ENCODE measurements at places on chromosomes 6 and 20. TPM values are rescaled to one million over a fixed set of nuclear protein-coding genes. Genes with fewer than 3 reads are reported as not detected.
A peak's percentile ranks its signal among the peaks of the same experiment; 100 is the strongest.

Gene VAPB
- 21.5 TPM for total RNA-seq

Gene CRISP2
- total RNA-seq, result not detected

Gene MYL9
- 531 TPM for total RNA-seq

- H3K4me3 ChIP-seq, result no peak overlapping the region
- H3K27ac ChIP-seq, result no peak overlapping the region
- H3K36me3 ChIP-seq, result no peaks in the 10 kb centered on the region
- no peak for DNase-seq
- no peaks in the 10 kb centered on the region for H3K4me1 ChIP-seq
These were observed 201.3 kb upstream of the SSTR4 start for GRCh38 chr20:22833851-22834250.

Gene ULBP3
- total RNA-seq, result 0.78 TPM

DNA sequence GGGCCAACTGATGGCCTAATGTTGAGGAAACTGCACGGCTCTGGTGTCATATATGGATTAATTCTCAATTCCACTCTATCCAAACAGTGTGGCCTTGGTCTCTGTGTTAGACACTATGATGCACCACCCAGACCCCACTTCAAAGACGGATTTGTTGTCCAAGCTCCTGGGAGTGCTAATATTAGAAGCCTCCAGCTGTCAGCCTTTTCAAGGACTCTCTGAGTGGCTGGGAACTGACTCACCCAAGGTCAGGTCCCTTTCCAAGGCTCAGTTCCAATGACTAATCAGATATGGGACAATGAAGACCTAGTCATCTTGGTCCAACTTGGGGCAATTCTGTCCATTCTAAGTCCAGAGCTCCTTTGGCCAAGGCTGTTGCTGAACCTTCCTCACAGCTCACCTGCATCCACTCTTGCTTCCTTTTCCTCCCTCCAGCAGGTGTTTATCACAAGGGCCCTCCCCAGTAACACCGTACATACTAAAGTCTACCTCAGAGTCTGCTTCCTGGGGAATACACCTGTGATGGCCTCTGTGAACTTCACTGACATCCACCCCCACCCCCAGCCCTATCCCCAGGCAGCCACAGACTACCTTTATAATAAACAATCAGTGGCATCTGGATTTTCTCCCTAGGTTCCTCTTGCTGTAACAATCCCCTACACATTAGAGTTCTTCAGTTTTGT lies 7.2 kb upstream of the IL20RA start:
- H3K4me3 ChIP-seq, result no peak overlapping the region
- H3K27ac ChIP-seq, result no peak overlapping the region
- no peak for DNase-seq
- no peaks in the 10 kb centered on the region for H3K4me1 ChIP-seq
- no peaks in the 10 kb centered on the region for H3K27me3 ChIP-seq

Gene NCOA5
- 23.7 TPM for total RNA-seq

DNA sequence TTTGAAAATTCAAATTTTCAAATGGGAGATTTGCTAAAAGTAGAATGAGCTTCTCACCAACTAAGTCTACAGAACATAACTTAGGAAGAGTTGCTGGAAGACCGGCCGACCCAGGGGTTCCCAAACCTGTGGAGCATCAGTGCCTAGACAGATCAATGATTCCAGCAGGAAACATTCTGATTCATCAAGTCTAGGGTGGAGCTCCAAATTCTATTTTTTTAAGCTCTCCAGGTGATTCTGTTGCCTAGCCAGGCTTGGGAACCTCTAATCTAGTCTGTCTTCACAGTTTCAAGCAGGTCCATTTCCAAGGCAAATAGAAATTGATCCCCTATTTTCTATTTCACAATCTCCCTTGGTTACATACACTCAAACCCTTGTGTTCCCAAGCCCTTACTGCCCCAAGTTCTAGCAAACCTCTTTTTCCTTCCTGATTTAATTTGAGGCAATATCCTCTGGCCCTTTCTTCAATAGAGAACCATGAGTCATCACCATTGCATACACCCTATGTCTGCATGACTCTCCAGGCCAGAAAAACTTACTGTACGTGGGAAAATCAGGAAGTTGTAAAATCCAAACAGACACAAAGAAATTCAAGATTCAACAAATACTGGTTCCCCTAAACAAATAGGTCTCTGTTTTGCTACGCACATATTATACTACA lies 8.9 kb downstream of the ATXN1 start:
- no peak overlapping the region for H3K27ac ChIP-seq
- H3K27me3 ChIP-seq, result no peaks in the 10 kb centered on the region
- no peaks in the 10 kb centered on the region for H3K36me3 ChIP-seq
- DNase-seq, result no peak
- H3K4me1 ChIP-seq, result peaks cover 66% of the 10 kb centered on the region
- H3K4me3 ChIP-seq, result no peak overlapping the region

- no peaks in the 10 kb centered on the region for H3K27me3 ChIP-seq
- H3K4me3 ChIP-seq, result no peak overlapping the region
- H3K4me1 ChIP-seq, result no peaks in the 10 kb centered on the region
- no peaks in the 10 kb centered on the region for H3K36me3 ChIP-seq
- H3K27ac ChIP-seq, result no peak overlapping the region
- DNase-seq, result no peak
These were observed 68.0 kb downstream of the UST start for GRCh38 chr6:148814869-148815268.

- no peaks in the 10 kb centered on the region for H3K27me3 ChIP-seq
- H3K27ac ChIP-seq, result no peak overlapping the region
- no peak for DNase-seq
- no peaks in the 10 kb centered on the region for H3K36me3 ChIP-seq
- H3K4me1 ChIP-seq, result no peaks in the 10 kb centered on the region
- H3K4me3 ChIP-seq, result no peak overlapping the region
These were observed 70.0 kb downstream of the CPNE5 start for GRCh38 chr6:36769183-36769675.

- no peak overlapping the region for H3K27ac ChIP-seq
- no peak overlapping the region for H3K4me3 ChIP-seq
- no peaks in the 10 kb centered on the region for H3K27me3 ChIP-seq
- H3K4me1 ChIP-seq, result peaks cover 37% of the 10 kb centered on the region
- no peaks in the 10 kb centered on the region for H3K36me3 ChIP-seq
- DNase-seq, result no peak
These were observed 39.2 kb upstream of the CLDN20 start for GRCh38 chr6:155224618-155225017.

- no peak overlapping the region for H3K27ac ChIP-seq
- H3K36me3 ChIP-seq, result peaks cover 10% of the 10 kb centered on the region
- H3K27me3 ChIP-seq, result no peaks in the 10 kb centered on the region
- H3K4me1 ChIP-seq, result no peaks in the 10 kb centered on the region
- no peak for DNase-seq
These were observed 202.1 kb downstream of the ARHGAP18 start for GRCh38 chr6:129507846-129508245.

- no peak overlapping the region for H3K27ac ChIP-seq
- no peak for DNase-seq
- no peak overlapping the region for H3K4me3 ChIP-seq
- no peaks in the 10 kb centered on the region for H3K27me3 ChIP-seq
- H3K36me3 ChIP-seq, result no peaks in the 10 kb centered on the region
- H3K4me1 ChIP-seq, result peaks cover 10% of the 10 kb centered on the region
These were observed 62.0 kb downstream of the EZR start for GRCh38 chr6:158756977-158757752.

Gene GNRH2
- not detected for total RNA-seq

Gene EYS
- total RNA-seq, result not detected

Gene QKI
- total RNA-seq, result 127 TPM

Gene LY86
- 6.5 TPM for total RNA-seq

GRCh38 chr20:38907918-38908677 lies 18.1 kb upstream of the FAM83D start:
- H3K36me3 ChIP-seq, result no peaks in the 10 kb centered on the region
- H3K27ac ChIP-seq, result no peak overlapping the region
- no peak for DNase-seq
- no peaks in the 10 kb centered on the region for H3K27me3 ChIP-seq
- H3K4me3 ChIP-seq, result no peak overlapping the region

GRCh38 chr6:43805699-43806042 lies 35.7 kb downstream of the VEGFA start:
- H3K27me3 ChIP-seq, result no peaks in the 10 kb centered on the region
- H3K27ac ChIP-seq, result no peak overlapping the region
- no peak overlapping the region for H3K4me3 ChIP-seq
- no peaks in the 10 kb centered on the region for H3K36me3 ChIP-seq

GRCh38 chr6:4615891-4616290 lies 160.3 kb upstream of the CDYL start:
- no peaks in the 10 kb centered on the region for H3K27me3 ChIP-seq
- DNase-seq, result no peak
- H3K4me1 ChIP-seq, result peaks cover 38% of the 10 kb centered on the region
- no peak overlapping the region for H3K4me3 ChIP-seq

Gene TRIM40
- total RNA-seq, result not detected

DNA sequence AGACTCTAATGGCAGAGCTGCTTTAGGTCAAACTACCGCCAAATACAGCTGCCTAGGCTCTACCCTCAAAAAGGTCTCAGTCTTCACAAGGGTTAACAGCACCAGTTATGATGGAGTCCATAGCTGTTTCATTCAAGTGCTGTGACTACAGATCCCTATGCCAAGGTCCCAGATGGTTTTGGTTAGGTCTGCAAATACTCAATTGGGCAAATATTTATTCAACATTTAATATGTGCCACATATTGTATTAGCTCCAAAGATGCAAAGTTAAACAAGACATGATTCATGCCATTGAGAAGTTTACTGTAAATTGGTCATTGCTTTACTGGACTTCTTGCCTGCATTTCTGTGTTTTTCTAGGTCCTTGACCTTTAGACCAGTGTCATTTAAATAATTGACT lies 55.8 kb upstream of the TFAP2D start:
- no peak overlapping the region for H3K27ac ChIP-seq
- no peaks in the 10 kb centered on the region for H3K4me1 ChIP-seq
- no peak for DNase-seq
- no peak overlapping the region for H3K4me3 ChIP-seq

Gene NOL7
- total RNA-seq, result 96.0 TPM

- no peak overlapping the region for H3K4me3 ChIP-seq
- no peaks in the 10 kb centered on the region for H3K4me1 ChIP-seq
- no peaks in the 10 kb centered on the region for H3K27me3 ChIP-seq
These were observed 151.1 kb downstream of the TTLL2 start for GRCh38 chr6:167475947-167476346.

- H3K27ac ChIP-seq, result no peak overlapping the region
- no peaks in the 10 kb centered on the region for H3K27me3 ChIP-seq
- no peak overlapping the region for H3K4me3 ChIP-seq
- no peak for DNase-seq
- H3K4me1 ChIP-seq, result no peaks in the 10 kb centered on the region
These were observed 147.5 kb downstream of the FLRT3 start for GRCh38 chr20:14189794-14190402.

DNA sequence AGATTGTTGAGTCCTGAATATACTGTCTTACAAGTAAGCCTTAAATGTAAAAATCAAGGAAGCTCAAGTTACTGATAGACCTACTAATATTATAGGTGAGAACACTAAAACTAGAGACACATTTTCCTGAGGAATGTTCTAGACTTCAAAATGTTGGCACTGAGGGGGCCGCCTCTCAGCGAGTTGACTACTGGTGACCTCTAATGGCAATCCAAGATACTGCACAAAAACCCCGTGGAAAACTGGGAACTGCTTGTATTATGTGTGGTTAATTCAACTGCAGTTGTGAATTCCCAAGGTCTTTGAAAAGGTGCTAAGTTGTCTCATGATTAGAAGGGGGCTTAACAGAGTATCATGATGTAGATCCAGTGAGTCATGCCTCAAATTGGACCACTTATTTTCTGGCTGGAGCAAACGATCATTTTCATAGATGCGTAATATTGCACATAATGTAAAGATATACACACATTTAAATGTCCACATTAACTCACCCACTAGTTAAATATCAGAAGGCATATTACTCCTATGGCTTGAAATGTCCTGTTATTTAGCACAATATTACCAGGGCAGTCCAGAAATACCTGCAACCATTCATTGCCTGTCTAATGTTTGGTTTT lies 336.2 kb downstream of the FOXA2 start:
- H3K36me3 ChIP-seq, result no peaks in the 10 kb centered on the region
- H3K27me3 ChIP-seq, result no peaks in the 10 kb centered on the region
- no peak overlapping the region for H3K4me3 ChIP-seq
- no peak overlapping the region for H3K27ac ChIP-seq

DNA sequence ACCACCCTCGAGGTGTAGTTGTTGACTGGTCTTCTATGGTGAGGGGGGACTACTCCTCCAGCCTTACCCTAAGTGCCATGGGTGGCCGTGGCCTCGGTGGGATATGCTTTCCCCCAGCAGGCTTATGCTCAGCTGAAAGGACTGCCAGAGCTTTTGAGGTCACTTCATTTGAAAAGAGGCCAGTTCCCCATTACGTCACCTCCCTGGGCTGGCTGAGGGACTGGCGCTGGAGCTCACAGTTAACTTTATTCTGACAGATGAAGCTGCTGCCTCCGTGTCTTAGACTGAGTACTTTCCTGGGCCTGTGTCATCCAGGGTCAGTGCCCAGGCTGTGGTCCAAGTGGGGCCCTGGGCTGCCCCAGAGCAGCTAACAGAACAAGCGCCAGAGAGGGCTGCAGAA lies 42.8 kb upstream of the PCMTD2 start:
- DNase-seq, result no peak
- H3K27me3 ChIP-seq, result no peaks in the 10 kb centered on the region
- H3K4me1 ChIP-seq, result peaks cover 11% of the 10 kb centered on the region
- no peak overlapping the region for H3K4me3 ChIP-seq
- H3K36me3 ChIP-seq, result no peaks in the 10 kb centered on the region

- H3K4me1 ChIP-seq, result no peaks in the 10 kb centered on the region
- H3K36me3 ChIP-seq, result no peaks in the 10 kb centered on the region
- no peak overlapping the region for H3K27ac ChIP-seq
- H3K4me3 ChIP-seq, result no peak overlapping the region
- DNase-seq, result no peak
These were observed 548.7 kb downstream of the TBC1D32 start for GRCh38 chr6:120785459-120786086.

GRCh38 chr20:49507741-49508434 lies 25.4 kb upstream of the KCNB1 start:
- no peak for DNase-seq
- H3K27ac ChIP-seq, result peak overlapping the region; percentile 69
- H3K27me3 ChIP-seq, result no peaks in the 10 kb centered on the region
- H3K36me3 ChIP-seq, result peaks cover 41% of the 10 kb centered on the region

Gene CDH4
- not detected for total RNA-seq

GRCh38 chr6:155782320-155782731 lies 326.7 kb upstream of the NOX3 start:
- H3K27me3 ChIP-seq, result no peaks in the 10 kb centered on the region
- no peak for DNase-seq
- peak overlapping the region; percentile 34 for H3K27ac ChIP-seq
- H3K4me3 ChIP-seq, result no peak overlapping the region

Gene MYB
- total RNA-seq, result not detected

Gene DEFB132
- total RNA-seq, result not detected

Data from thoracic aorta (tissue), 2 donors.